Jurkat, Clone E6-1 (cell line): ENCODE measurements at places on chromosomes 6 and 20.

DNA sequence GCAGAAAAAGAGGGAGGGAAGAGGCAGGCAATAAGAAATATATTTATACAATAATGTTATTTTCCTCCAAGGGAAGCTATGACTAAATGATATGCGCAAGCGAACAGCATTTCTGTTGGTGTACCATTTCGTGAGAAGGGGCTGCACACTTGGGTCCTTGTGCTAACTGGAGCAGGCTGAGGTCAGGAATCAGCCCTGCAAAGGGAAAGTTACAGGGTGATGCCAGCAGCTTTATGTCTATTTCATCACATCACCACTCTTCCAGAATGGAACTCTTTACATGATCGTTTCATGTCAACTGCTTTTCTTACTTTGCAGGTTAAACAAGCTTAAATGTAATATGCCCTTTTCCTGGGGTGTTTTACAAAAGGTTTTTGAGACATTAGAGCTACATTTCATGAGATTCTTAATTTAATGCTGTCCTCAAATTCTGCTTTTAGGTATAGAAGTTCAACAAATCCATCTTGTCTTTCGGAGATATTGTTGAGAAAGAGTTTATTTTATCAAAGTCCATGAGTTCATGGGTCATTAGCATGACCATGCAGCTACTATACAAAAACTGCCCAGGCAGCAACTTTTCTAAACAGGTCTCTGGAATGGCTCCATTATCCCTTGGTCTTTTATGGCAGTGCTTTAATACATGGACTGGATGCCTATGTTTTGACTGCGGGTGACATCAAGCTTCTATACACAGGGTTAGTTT lies 443.8 kb downstream of the TENT5A start:
- no peak for DNase-seq

DNA sequence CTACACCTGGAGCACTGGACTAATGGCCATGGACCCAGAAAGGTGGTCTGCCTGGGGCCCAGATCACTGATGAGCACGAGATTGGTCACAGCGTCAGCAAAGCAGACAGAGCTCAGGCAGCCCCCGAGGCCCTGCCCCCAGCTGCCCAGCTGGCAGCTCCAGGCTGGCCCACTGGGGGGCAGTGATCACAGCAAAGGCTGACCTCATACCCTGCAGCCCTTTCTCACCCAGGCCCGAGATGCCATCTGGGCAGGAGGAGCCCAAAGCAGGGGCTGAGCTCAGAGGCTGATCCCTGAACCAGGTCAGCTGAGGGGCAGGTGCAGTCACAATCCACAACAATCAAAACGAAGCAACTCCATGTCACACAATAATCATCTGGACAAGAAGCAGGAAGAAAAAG lies 4.1 kb downstream of the MAP1LC3A start:
- DNase-seq = no peak

- peak; percentile 73 for DNase-seq
Measured at GRCh38 chr6:31068669-31069340, 43.6 kb downstream of the C6orf15 start.

DNA sequence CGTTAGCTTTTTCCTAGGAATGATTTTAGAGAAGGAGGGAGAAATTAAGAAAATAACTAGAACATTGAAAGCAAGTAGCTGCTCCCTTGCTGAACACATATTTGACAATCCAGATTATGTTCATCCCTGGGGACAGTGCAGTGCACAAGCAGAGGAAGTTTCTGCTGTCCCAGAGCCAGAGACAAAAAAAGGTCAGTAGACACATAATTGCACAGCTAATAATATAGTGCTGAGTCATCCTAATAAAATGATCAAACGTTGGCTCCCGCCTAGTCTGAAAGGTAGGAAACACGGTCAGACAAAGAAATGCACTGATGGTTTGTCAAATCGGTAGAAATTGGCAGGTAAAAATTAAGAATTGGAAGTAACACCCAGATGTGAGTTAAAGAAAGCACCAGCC lies 21.7 kb upstream of the SSTR4 start:
- DNase-seq = no peak

DNA sequence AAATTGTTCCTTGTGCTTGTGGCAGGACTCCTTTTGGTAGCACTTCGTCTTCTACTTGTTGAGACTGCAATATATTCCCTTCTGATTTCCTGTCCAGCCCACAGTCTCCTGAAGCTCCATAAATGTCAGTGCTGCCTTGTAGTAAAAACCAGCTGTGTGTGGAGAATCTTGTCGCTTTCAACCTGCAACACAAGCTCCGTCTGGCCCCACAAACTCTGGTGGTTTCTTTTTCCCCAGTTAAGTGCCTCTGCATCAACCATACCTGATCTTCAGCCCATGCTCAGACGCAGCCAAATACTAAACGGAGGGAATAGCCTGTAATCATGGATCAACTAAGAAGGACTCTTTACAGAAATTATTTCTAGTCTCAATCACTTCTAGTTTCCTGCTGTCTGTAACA lies 1133.3 kb upstream of the ADGRB3 start:
- DNase-seq = no peak

DNA sequence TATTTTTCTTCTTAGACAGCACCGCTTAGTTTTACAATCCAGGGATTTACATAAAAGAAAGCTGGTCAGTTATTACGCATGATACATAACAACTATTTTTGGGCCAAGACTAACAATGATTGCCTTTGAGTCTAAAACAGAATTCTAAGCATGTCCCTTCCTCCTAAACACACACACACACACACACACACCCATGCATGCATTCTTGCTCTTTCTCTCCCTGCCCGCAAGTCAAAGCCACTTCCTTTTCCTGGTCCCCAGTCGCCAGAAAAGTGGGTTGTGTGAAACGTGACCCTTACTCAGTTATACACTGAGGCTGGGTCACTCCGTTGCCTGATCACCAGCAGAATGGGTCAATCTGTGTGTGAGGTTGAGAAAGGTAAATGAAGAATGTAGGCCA lies 31.4 kb downstream of the FYN start:
- DNase-seq = peak; percentile 81

- DNase-seq = no peak
Measured at GRCh38 chr6:15280028-15280427, 34.2 kb downstream of the JARID2 start.

- DNase-seq = no peak
Measured at GRCh38 chr6:140062043-140063020, 687.9 kb upstream of the CITED2 start.

DNA sequence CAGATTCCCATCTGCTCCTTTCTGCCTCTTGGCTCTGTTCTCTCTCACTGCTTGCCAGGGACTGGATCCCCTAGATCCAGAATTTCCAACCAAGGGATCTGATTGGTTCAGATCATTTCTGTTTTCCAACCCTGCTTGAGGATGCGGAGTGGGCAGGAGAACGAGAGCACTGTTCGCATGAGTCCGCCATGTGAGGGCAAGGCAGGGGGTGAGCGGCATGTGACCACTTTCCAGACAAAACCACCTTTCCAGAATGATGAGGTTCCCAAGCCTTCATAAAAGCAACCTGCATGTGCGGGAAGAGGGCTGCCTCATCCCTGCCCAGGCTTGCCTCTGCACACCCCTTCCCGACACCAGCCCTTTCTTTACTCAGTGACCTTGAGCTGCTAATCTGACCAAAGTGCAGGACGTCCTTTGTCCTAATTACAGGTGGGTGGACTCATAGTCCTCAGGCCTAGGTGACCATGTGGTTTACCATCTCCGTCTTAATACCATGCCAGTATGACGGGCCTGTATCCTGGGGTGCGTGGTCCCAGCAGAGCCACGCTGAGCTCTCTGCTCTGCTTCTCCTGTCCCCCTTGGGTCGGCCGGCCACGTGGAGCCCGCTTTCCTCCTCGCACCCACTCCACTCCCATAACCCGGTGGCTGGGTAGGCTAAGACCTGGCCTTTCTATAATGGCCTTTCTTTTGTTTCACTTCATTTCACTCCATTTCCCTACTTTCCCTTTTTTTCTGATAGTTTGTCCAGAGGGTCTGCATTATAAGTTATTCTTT lies 14.4 kb downstream of the NQO2 start:
- no peak for DNase-seq

- no peak for DNase-seq
Measured at GRCh38 chr20:53296451-53297153, 297.0 kb downstream of the ZNF217 start.

DNA sequence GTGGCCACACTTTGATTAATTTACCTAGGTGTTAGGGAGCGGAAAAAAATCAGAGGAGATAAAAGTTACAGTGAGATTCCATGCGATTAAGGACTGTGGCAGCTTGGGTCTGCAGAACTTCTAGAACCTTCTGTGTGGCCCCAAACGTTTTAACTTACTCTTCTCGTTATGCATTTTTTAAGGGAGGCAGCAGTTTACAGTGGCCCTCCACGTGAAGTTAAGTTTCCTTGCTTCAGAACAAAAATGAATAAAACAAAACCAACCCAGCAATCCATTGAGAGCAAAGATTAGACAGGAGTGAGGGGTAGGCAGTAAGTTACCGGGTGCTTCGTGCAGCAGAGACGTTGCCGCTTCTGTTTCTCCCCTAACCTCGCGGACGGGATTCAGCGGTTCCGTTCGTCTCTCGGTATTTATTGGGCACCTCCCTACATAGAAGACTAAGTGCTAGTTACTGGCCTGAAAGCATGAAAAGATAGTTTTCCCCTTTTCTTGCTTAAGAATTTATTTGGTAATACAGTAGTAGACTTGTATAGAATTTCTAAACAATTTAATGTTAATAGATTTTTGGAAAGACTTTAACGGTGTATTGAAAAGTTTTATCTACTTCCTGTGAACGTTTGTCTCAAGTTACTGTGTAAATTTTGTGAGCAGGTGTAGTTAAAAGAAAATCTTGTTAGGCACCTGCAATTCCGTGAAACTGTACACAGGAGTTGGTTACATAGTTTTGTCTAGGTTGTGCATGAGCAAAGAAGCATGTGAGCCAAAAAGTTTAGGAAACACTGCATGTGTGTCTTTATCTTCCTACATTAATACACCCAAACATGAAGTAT lies 1.1 kb downstream of the BAG2 start:
- DNase-seq = no peak

DNA sequence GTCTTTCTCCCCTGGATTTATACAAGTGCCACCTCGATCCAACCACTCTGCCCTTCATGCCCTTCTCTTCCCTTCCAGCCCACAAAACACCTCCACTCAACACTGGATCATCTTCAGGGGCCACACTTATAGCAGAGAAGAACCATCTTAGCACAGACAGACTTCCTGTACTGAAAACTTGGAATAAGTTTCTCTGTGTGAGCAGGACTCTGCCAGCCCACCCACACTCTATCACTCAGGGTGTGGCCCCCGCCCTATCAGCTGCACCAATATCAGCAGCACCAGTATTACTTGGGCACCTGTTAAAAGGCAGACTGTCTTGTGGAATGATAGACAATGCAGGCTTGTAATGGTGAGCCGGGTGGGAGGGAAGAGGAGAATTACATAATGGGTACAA lies 86.7 kb downstream of the SCML4 start:
- DNase-seq = no peak

DNA sequence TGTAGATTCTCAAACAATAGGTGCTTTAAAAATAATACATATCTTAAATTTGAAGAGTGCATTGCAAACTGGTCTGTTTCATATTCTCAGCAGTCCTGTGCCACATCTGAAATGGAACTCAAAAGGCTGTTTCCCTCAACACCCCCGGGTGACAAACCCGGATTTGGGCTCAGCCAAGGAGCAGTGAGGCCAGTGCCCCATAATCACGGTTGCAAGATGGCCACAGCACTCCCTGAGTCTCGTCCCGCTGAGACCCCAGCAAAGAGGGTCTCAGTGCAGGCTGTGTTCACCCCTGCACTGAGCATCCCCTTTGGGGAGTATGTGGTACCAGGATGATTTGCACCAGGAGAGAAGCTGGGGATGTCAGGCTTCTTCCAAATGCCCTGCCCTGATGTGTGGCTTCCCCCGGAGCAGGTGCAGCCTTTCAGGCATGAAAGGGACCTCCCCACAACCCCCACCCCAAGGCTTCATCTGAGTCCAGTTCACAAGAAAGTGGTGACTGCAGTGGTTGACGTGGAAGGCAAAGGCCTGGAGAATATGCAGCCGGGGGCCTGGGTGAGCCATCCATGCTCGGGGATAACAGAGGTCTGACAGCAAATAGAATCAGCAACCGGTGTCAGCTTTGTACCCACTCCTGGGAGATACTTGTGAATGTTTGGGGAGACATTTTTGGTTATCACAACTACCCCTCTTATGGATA lies 202.9 kb downstream of the SYNDIG1 start:
- no peak for DNase-seq

GRCh38 chr6:107764684-107765460 lies 59.2 kb downstream of the SCML4 start:
- DNase-seq = no peak

DNA sequence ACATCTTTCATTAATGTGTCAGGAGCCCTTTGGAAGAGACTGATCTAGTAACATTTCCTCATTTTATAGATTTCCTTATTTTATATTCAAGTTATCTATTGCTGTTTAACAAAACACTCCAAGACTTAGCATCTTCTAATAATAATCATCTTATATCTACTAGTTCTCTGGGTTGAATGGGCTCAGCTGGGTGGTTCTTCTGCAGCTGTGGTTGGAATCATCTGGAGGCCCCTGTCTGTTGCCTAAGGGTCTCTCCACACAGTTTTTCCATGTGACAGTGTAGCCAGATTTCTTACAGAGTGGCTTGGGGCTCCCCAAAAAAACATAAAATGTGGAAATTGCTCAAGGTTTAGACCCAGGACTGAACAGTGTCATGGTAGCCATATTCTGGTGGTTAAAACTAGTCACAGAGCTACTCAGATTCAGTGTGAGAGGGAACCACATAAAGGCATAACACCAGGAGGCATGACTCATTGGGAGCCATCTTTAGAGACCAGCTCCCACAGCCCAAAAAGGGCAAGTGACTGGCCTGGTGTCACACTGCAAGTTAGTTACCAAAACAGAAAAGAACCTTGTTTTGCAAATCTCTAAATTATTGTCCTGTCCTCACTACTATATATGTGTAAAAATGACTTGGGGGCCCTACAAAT lies 11.5 kb downstream of the SLC2A10 start:
- DNase-seq = no peak

GRCh38 chr6:133741375-133741861 lies 147.5 kb upstream of the TCF21 start:
- no peak for DNase-seq

DNA sequence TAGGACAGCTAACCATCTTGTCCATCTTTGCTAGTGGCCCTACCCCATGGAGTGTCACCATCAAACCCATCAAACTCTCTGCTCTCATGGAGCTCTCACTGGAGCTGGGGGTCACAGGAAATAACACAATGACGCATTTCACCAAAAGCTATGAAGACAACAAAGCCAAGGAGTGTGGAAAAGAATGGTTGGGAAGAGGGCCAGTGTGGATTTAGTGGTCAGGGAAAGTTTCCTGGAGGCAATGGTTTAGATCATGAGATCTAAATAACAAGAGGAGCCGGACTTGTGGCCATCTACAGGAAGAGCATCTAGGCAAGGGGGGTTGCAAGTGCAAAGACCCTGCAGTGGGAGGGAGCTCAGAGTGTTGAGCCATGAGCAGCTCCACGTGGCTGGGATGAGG lies 189.5 kb downstream of the BMP7 start:
- no peak for DNase-seq

- no peak for DNase-seq
Measured at GRCh38 chr6:164967102-164967501, 342.3 kb downstream of the C6orf118 start.

GRCh38 chr20:3334156-3334943 lies 73.1 kb downstream of the DNAAF9 start:
- no peak for DNase-seq

GRCh38 chr6:89260310-89260709 lies 43.2 kb upstream of the GABRR1 start:
- no peak for DNase-seq

- DNase-seq = no peak
Measured at GRCh38 chr20:4045741-4046140, 30.4 kb upstream of the RNF24 start.

GRCh38 chr20:13305284-13305683 lies 84.2 kb downstream of the ISM1 start:
- no peak for DNase-seq
